ENCODE measurements at places on chromosomes 1 and 21. TPM values are rescaled to one million over a fixed set of nuclear protein-coding genes. Genes with fewer than 3 reads are reported as not detected.

GRCh38 chr1:179709841-179710329, 33.2 kb upstream of the FAM163A start:
- no peak for DNase-seq

GRCh38 chr1:167126811-167127210, 32.9 kb downstream of the STYXL2 start:
- no peak for DNase-seq

GRCh38 chr1:191977874-191978506, 180.3 kb upstream of the RGS18 start:
- DNase-seq, result no peak

GRCh38 chr1:56508523-56508983, 70.8 kb downstream of the PLPP3 start:
- peak; percentile 84 for DNase-seq

- DNase-seq, result no peak
Observed at GRCh38 chr1:60880202-60880601, 202.2 kb upstream of the NFIA start.

GRCh38 chr21:42939582-42940413, 14.4 kb upstream of the ERVH48-1 start:
- DNase-seq, result no peak

- no peak for DNase-seq
Observed at GRCh38 chr21:31665397-31665796, 5.9 kb downstream of the SOD1 start.

DNA sequence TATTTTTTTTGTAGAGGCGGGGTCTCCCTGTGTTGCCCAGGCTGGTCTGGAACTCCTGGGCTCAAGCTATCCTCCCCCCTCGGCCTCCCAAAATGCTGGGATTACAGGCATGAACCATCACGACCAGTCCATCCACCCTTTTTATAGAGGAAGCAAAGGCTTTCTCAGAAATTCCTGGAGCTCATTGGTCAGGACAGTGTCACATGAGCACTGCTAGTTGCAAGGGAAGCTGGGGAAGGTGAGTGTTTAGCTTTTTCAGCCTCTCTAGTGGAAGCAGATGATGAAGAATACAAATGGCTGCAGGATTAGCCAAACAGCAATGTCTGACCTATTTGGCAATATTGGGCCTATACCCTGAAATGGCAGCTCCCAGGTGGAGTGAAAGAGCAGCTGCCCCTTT, 8.0 kb downstream of the IGFN1 start:
- DNase-seq, result no peak

GRCh38 chr1:115771847-115772457, 3.4 kb upstream of the CASQ2 start:
- DNase-seq, result no peak

GRCh38 chr1:74818661-74819456, 85.9 kb downstream of the TYW3 start:
- no peak for DNase-seq

DNA sequence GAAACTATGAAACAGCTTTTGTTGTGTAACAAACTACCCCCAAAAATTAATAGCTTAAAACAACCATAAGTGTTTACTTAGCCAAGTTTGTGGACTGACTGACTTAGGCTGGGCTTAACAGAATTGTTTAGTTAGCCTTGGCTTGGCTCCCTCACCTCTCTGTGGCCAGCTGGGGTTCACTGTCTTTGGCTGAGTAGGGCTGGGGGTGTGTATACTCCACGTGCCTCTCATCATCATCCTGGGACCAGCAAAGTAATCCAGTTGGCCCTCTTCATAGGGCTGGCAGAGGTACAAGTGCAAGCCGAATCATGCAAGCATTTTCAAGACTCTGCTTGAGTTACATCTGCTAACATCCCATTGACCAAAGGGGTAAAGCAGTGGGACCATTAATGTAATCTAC, 252.3 kb downstream of the BRINP2 start:
- DNase-seq, result no peak

- DNase-seq, result no peak
Observed at GRCh38 chr1:223326776-223327175, 37.2 kb downstream of the SUSD4 start.

GRCh38 chr1:25543425-25544242, at the start of gene LDLRAP1:
Gene LDLRAP1, plus strand, starts transcription at chr1:25543606. Its CDS starts 93 bp downstream, at chr1:25543699.
- DNase-seq, result peak; percentile 91

Gene CELA3B
- total RNA-seq, result not detected

Gene DPYD
- total RNA-seq, result 12.3 TPM

Gene ARTN
- total RNA-seq, result 0.49 TPM

Gene SELE
- 0.87 TPM for total RNA-seq
